ENCODE measurements at places on chromosomes 13 and 19. TPM values are rescaled to one million over a fixed set of nuclear protein-coding genes. Genes with fewer than 3 reads are reported as not detected.

Gene ZNF208
- polyA plus RNA-seq: 0.70 TPM

DNA sequence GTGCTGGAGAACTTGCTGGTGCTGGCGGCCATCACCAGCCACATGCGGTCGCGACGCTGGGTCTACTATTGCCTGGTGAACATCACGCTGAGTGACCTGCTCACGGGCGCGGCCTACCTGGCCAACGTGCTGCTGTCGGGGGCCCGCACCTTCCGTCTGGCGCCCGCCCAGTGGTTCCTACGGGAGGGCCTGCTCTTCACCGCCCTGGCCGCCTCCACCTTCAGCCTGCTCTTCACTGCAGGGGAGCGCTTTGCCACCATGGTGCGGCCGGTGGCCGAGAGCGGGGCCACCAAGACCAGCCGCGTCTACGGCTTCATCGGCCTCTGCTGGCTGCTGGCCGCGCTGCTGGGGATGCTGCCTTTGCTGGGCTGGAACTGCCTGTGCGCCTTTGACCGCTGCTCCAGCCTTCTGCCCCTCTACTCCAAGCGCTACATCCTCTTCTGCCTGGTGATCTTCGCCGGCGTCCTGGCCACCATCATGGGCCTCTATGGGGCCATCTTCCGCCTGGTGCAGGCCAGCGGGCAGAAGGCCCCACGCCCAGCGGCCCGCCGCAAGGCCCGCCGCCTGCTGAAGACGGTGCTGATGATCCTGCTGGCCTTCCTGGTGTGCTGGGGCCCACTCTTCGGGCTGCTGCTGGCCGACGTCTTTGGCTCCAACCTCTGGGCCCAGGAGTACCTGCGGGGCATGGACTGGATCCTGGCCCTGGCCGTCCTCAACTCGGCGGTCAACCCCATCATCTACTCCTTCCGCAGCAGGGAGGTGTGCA, 587 bp downstream of the S1PR4 start:
- DNase-seq: no peak

GRCh38 chr13:59034198-59034597, 1129.5 kb downstream of the DIAPH3 start:
- DNase-seq: no peak

- no peak for DNase-seq
Observed at GRCh38 chr19:58118979-58119733, 21.1 kb upstream of the ZSCAN18 start.

DNA sequence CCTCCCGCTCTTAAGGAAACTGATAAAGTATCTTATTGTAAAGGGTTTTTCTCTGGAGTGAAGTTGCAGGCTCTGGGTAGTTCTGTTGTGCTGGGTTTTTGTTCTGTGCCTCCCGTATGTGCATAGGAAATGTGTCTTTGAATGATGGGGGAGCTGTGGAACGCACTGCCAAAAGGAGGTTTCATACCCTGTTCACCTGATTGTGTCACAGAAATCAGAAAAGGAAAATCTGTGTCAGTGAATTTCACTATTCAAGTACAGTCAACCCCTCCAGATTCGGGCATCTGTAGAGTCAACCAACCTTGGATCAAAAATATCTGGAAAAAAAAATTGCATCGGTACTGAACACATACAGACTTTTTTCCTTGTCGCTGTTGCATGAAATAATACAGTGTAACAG, 127.8 kb downstream of the MRPL57 start:
- DNase-seq: no peak

DNA sequence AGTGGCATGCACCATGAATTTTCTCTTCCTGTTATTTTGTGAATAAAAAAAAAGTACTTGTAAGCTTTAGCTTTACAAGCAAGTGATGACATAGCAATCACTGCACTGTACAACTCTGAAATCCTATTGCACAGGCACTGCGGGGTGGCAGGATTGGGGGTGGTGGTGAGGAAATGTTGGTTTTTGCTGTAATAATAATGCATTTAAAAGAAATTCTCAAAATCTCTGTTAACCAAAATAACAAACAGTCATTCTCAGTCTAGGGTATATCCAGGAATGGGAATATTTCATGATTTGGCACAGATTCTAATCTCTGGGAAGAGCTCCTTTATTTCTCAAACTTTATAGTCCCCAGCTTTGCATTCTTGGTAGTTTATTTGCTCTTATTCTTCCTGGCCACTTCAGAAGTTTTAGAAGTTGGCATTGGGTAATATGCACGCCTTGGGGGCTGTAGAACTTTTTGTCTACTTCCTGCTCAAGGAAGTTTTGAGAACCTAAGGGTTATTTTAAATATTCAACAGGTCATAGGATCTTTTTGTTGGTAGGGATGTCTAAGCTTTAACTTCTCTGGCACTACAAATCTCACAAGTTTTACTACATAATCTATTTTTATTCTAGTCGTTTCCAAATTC, 353.0 kb upstream of the KLF12 start:
- no peak for DNase-seq

Data from hindlimb muscle (tissue), 1 donor.